ENCODE measurements at places on chromosomes 7 and 10. TPM values are rescaled to one million over a fixed set of nuclear protein-coding genes. Genes with fewer than 3 reads are reported as not detected.
A peak's percentile ranks its signal among the peaks of the same experiment; 100 is the strongest.

DNA sequence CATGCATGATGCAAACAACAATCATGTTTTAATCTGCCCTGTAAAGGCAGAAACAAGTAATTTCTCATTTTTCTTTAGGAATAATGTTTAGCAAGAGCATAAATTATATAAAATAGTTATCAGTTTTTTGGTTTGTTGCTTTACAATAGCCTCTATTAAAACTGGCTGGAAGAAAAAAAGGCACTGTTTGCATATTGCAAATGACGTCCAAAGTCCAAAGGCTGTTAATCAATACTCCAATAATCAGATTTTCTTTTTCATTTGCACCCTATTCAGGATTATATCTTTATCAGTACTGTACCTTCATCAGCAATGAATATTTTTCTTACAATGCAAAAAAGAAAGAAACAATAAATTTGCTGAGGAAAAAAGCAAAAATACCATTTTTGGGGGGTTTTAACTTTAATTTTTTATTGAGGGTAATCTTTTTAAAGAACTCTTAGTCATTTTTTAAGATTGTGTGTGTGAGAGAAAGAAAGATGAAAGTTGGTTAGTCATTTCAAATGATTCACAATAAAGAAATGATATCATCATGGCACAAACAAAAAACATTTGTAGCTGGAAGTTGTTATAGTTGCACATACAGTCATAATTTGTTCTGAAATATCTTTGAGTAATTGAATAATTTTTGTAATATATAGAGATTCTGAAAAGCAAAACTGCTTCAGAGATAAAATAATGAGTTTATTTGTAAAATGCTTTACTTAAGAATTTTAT, 44.4 kb upstream of the AKR1C2 start:
- peak; percentile 29 for DNase-seq

- no peak for DNase-seq
Measured at GRCh38 chr7:112383671-112384417, 66.4 kb upstream of the IFRD1 start.

DNA sequence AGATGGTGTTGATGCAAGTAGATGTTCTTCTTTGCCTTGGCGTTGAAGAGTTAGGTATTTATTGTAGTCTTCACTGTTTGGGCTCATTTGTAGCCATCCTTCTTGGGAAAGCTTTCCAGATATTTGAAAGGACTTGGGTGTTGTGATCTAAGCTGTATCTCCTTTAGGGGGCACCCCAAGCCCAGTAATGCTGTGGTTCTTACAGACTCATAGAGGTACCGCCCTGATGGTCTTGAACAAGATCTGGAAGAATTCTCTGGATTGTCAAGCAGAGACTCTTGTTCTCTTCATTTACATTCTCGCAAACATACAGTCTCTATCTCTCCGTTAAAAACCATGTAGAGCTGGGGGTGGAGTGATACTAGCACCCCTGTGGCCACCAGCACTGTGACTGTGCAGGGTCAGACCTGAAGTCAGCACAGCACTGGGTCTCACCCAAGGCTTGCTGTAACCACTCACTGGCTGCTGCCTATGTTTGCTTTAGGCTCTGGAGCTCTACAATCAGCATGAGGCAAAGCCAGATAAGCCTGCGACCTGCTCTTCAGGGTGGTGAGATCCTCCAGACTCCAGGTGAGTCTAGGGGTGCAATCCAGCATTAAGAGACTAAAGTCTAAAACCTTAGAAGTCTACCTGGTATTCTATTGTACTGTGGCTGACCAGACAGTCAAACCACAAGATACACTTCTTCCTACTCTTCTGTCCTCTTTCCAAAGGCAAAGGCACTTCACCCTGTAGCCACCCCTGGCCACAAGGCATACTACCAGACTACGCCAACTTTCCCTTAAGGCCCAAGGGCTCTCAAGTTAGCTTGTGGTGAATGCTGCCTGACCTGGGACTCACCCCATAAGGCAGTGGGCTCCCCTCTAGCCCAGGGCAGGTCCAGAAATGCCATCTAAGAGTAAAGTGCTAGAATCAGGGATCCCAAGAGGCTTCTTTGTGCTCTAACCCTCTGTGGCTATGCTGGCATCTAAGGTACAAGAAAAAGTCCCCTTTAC, 209.7 kb upstream of the TMEM196 start:
- peak; percentile 52 for DNase-seq

DNA sequence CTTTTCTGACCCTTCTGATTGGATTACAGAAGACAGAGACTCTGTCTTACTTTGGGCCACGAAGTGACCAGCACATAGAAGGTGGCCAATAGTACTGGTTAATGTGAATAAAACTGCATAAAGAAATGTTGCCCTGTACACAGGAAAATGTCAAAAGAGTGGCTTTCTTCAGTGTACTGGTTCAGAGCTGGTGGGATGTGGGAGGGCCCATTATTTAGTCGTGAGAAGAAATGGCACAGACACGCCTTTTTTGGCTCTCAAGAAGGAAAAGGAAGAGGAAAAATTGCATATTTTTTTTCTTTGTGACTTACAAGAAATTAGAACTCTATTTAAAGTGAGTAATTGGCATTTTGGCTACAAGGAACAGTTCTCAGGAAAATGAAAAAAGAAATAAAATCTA, 129.7 kb downstream of the DGKI start:
- DNase-seq = no peak

Gene NEBL
- total RNA-seq = 0.32 TPM

- no peak for DNase-seq
Measured at GRCh38 chr10:75980419-75981002, 549.1 kb downstream of the LRMDA start.

- DNase-seq = no peak
Measured at GRCh38 chr10:74816824-74817498, 9.4 kb upstream of the KAT6B start.

GRCh38 chr7:67553378-67553777, 556.7 kb downstream of the TYW1 start:
- DNase-seq = no peak

Gene C10orf67
- 0.11 TPM for total RNA-seq

- DNase-seq = no peak
Measured at GRCh38 chr7:142784716-142785115, 13.9 kb downstream of the PRSS2 start.

GRCh38 chr7:104536956-104537355, 208.6 kb downstream of the LHFPL3 start:
- DNase-seq = no peak

DNA sequence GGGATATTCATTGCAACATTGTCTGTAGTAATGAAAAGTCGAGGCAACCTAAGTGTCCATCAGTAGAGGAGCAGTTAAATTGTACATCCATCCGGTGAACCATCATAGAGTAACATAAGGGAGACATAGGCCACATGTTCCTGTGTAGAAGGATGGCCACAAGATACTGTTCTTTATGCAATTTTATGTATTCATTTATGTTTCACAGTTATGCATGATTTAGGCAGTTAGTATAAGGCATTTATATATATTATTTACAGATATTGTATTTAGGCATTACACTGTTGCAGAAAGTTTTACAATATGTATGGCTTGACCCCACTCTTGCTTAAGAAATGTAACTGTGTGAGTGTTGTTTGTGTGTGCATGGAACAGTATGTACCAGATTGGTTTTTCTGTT, 36.0 kb upstream of the CDH23 start:
- DNase-seq = no peak

- DNase-seq = no peak
Measured at GRCh38 chr7:147418966-147419365, 1171.6 kb upstream of the C7orf33 start.
